Pulmonary artery endothelial cell (primary cell): ENCODE measurements at places on chromosomes 1 and 21. TPM values are rescaled to one million over a fixed set of nuclear protein-coding genes. Genes with fewer than 3 reads are reported as not detected.
A peak's percentile ranks its signal among the peaks of the same experiment; 100 is the strongest.

Gene AGO1
- total RNA-seq = 12.4 and 18.3 TPM in 2 replicates

Gene TMEM222
- 26.3 and 33.2 TPM in 2 replicates for total RNA-seq

Gene SLC9C2
- not detected in 2 replicates for total RNA-seq

Gene PLPPR5
- not detected in 2 replicates for total RNA-seq

Gene KRTAP10-3
- not detected in 2 replicates for total RNA-seq

Gene KCNK1
- total RNA-seq = 0.20 and 0.25 TPM in 2 replicates

Gene FAM229A
- 0.53 and 0.60 TPM in 2 replicates for total RNA-seq

Gene CAMTA1
- total RNA-seq = 36.7 and 54.0 TPM in 2 replicates

Gene FCGR1A
- not detected in 2 replicates for total RNA-seq

Gene F5
- 0.04 and 0.13 TPM in 2 replicates for total RNA-seq

Gene PPIE
- total RNA-seq = 47.7 and 51.4 TPM in 2 replicates

Gene SLC22A15
- total RNA-seq = 0.04 TPM in 1 of 2 replicates, not detected in the other

Gene ADAM30
- not detected in 2 replicates for total RNA-seq

Gene MEAF6
- 41.0 and 54.5 TPM in 2 replicates for total RNA-seq

Gene ENO1
- total RNA-seq = 2,385 and 2,702 TPM in 2 replicates

Gene COL11A1
- not detected in 2 replicates for total RNA-seq

DNA sequence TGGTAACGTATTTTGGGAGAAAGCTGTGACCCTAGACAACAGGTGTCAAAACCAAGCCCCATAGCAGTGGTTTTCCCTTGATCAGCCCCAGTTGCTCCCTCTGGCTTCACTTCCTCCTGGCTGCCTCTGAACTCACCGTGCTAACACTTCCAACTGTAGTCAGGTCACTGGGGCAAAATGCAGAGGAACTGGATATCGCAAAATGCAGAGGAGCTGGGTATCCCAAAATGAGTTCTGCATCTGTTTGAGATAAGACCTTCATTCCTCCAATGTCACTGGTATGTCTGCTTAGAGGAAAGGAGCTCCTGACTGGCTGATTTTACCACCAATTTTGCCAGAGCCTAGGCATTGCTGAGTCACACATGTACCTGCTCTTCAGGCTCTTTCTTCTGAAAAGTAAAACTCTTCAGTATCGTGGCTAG is 19.6 kb upstream of the TACSTD2 start:
- no peak for DNase-seq

- no peak for DNase-seq
These were observed 10.1 kb upstream of the GSTM3 start for GRCh38 chr1:109750920-109751319.

- no peak for DNase-seq
These were observed 50.1 kb downstream of the PBX1 start for GRCh38 chr1:164609089-164609488.

DNA sequence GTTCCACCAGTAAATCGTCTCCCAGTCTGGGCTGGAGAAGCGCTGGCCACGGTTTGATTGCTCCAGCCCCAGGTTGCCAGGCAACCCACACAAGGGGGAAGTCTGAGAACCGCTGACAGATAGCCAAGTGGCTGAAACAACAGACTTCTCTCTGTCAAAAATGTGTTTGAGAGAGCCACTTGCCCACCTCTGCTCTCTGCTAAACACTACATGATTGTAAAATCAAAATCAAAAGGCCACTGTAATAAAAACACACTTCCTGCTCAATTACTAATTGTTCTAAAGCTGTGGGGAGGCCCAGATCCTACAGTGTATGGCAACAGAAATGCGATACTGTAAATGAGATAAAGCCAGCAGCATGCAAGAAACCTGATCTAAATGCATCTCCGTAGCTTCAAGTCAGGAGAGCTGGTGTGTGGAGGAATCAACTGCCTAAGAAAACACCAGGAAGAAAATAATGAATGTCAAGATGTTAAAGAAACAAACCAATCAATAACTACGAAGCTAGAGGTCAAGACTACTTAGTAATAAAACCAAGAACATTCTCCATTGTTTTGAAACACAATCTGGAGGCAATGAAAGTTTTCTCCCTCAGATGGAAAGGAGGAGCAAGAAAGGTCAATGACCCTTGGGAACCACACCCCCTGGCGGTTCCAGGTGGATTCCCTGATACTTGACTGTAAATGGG is 121.2 kb downstream of the SLC45A1 start:
- peak; percentile 65 for DNase-seq

GRCh38 chr1:147641695-147642592 is 28.4 kb downstream of the ACP6 start:
- no peak for DNase-seq

DNA sequence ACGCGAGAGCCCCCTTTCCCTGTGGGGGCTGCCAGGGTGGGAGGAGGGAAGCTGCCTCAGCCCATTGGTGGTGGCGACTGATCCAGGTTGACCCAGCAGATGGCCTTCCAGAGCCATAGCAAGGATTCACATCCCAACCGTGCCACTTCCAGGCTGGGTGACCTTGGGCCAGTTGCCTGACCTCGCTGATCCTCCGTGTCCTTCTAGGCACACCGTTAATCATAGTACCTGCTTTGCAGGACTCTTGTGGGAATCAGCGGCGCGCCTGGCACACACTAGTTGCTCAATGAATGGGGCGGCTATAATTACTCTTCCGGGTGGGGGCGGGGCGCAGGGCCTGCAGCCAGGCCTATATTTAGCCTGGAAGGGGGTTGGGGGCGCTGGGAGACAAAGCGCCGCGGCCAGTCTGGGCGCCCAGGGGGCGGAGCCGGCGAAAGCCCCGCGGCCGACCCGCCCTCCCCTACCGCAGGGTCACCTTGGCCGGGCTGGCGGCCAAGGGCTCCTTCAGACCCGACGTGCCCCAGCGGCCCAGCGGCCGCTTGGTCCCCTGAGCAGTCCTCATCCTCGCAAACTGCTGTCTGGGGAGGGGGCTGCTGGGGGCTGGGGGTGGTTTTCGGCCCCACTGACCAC is 5.1 kb downstream of the HSPB7 start:
- no peak for DNase-seq

DNA sequence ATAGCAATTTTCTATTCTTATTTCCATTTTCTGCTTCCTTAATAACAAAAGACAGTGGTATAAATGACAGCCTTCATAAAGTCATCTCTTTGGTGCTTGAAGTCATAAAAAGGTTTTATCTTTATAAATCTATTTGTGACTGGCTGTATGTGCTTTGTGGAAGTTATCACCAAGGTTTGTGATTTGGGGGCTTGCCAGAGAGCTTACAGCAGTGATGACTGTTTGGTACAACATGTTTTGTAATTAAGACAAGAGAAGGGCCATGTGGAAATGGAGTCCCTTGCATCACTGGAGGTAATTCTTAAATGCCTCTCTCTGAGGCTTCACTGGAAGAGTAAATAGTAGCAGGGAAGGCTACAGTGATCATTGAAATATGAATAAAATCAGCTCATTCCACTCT is 2.7 kb downstream of the SLC35F3 start:
- no peak for DNase-seq

DNA sequence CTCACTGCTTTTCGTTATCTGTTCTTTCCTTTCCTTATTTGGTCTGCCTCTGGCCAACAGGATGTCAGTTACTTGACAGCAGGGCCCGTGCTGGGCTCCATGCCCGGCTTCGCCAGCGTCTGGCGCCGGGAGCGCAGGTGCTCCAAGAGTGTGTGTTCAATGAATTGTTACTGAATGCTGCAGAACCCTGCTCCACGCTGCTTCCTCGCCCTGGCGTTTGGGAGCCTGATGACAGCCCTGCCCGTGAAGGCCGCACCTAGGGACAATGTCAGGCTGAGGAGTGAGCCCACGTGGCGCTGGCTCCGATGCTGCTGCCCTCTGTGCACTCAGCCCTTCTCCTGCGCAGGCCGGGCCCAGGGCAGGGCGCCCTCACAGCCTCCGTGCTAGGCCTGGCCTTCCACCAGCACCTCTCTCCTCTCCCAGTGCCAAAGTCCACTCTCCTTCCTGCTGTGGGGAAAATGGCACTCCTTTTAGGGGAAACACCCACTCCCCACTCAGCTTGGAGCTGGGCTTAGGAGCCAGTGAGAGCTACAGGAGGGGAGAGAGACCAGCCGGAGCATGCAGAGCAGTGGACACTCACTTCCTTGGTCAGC is 51.4 kb downstream of the ACBD3 start:
- peak; percentile 15 for DNase-seq

GRCh38 chr1:238401144-238401543 is 510.4 kb upstream of the ZP4 start:
- no peak for DNase-seq

GRCh38 chr1:201125800-201126199 is 1.2 kb downstream of the ASCL5 start:
- no peak for DNase-seq

GRCh38 chr21:34939673-34940331 is 109.3 kb downstream of the RUNX1 start:
- no peak for DNase-seq

DNA sequence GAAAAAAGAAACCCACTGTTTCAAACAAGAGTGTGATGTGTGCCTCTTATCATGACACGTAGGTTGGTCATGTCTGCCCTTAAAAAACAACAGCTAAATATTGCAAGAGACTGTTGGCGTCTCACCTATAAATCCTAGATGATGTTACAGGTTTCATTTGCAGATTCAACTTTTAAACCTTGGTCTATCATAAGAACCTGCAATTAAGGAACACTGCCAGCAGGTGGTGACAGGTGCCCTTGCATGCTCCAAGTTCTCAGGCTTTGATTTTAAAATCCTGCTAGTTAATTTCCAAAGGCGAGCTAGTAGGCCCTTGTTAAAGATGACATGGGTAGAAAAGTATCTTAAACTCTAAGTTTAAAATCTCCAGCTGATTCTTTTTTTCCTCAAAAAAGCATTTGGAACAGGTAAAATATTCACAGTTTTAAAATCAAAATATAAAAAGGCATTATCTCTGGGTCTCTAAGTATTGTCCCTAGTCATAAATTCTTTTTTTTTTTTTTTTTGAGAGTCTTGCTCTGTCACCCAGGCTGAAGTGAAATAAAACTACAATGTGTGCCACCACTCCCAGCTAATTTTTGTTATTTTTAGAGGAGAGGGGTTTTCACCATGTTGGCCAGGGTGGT is 39.1 kb downstream of the CLSTN1 start:
- peak; percentile 26 for DNase-seq

DNA sequence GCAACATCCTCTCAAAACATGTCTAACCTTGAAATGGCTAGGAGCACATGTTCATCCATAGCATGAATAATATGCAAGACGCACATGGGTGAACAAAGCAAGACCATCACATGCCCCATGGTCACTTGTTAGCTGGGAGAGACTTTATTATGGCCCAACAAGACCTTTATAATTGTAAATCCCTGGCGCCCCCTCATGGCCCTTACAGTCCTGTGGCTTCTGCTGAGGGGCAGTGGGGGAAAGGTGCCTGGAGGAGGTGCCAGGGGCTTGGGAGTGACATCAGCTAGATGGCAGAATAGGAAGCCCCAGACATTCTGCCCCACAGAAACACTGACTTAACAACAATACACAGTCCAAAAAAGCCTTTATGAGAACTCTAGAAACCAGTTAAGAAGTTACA is 51.7 kb downstream of the CSMD2 start:
- no peak for DNase-seq

- DNase-seq = peak; percentile 91
These were observed 234.7 kb downstream of the TOMM20 start for GRCh38 chr1:234893725-234894630.

GRCh38 chr21:16124378-16125138 is 394.8 kb downstream of the USP25 start:
- peak; percentile 39 for DNase-seq

- DNase-seq = no peak
These were observed 72.2 kb upstream of the KRTAP19-8 start for GRCh38 chr21:31110430-31110829.
